Forelimb muscle (tissue), 1 donor: ENCODE measurements at places on chromosomes 1 and 21.

GRCh38 chr1:230939806-230940489 is 38.7 kb downstream of the TTC13 start:
- no peak for DNase-seq

DNA sequence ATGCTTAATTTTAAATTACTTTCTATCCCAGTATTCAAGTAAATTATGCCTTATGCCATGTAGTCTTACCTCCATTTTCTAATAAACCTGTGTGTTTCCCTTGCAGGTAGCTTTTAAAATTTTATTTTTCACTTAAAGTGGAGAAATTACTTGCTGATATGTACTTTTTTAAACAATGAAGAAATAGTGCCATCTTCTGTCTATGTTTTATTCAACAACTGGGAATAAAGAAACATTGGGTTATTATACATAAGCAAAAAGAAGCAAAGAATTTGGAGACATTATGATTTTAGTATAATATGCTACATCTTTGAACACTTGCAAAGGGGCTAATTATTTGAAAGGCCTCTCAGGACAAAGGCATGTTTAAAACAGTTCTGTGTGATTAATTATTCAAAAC is 1912.9 kb downstream of the MRPL39 start:
- DNase-seq = no peak

DNA sequence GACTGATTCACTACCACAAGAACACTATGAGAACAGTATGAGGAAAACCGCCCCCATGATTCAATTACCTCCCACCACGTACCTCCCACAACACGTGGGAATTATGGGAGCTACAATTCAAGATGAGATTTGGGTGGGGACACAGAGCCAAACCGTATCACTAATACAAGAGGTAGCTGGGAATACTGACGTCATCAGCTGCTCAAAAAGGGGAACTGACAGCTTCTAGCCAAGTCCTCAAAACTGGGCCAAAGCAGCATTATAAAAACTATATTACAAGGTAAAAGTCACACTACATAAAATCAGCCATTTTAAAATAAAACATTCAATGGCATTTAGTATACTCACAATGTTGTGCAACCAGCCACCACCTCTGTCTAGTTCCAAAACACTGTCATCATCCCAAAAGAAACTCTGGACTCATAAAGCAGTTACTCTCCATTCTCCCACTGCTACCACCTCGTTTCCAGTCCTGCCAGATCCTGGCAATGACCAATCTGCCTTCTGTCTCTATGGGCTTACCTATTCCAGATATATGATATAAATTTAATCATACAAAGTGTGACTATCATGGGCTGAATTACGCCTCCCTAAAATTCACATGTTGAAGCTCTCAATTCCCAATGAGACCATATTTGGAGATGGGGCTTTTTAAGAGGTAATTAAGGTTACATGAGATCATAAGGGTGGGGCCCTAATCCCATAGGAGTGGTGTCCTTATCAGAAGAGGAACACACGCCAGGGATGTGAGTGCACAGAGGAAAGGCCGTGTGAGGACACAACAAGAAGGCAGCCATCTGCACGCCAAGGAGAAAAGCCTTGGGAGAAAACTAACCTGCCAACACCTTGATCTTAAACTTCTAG is 192.1 kb downstream of the SETD4 start:
- DNase-seq = no peak

GRCh38 chr1:246691622-246692495 is 32.4 kb upstream of the SCCPDH start:
- no peak for DNase-seq

- DNase-seq = no peak
Observed at GRCh38 chr1:11784993-11785769, 20.6 kb downstream of the MTHFR start.
